ENCODE measurements at places on chromosomes 7 and 10.

GRCh38 chr7:158648787-158649186, 55.8 kb downstream of the NCAPG2 start:
- peak; percentile 42 for DNase-seq

DNA sequence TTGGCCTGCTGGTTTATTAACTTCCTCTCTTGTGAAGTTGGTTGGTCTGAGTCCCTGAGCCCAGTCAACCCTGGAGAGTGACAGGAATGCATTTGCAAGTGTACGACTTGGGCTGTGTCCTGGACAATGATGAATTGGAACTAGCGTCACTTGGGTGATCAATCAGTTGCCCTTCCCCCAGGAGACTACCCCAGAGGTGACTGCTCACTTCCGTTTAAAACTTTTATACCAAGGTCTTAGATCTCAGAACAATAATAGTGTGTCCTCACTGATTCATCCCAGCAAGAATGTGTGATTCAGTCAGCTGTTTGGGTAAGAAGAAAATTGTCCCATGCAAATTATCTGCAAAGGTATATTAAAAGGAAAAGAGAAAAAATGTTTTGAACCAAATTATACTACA, 102.9 kb upstream of the ARMC3 start:
- DNase-seq, result peak; percentile 70

GRCh38 chr10:77350711-77351119, 286.9 kb downstream of the KCNMA1 start:
- DNase-seq, result peak; percentile 100

- peak; percentile 72 for DNase-seq
Measured at GRCh38 chr7:41693150-41693997, 9.5 kb downstream of the INHBA start.

GRCh38 chr10:69464801-69465401, 13.6 kb downstream of the TSPAN15 start:
- no peak for DNase-seq

GRCh38 chr7:100016215-100016901, 962 bp downstream of the ZKSCAN1 start:
- DNase-seq, result peak; percentile 27

DNA sequence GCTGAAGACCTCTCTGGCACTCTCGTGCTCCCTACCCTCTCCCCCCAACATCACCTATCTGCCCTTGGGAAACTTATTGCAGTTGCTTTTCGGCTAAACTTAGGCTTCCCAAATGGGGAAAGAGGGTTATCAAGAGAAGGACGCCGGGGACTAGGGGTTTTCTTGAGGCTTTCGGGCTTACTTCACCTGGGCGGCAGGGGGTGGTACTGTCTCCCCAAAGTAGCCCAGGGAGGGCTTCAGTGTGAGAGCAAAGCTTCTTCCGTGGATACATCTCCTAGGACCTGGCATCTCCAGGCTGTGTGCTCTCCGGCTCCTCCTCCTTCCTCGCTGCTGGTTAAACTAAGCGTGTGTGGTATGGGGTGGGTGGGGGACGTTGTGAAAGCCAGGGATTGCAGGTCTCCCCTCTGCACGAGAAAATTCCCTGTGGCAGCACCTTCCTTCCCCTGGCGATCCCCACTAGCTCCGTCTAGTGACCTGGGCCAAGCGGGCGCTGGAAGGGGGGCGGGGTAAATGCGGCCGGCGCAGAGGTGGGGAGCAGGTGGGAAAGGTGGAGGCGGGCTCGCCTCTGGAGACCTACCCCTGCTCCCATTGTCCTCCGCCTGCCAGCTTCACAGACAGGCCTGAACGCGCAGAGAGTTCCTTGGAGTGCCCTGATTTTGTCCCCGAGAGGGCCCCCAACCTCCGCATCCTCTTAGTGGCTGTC, 1.1 kb downstream of the PLXDC2 start:
- no peak for DNase-seq

All from fibroblast of mammary gland (primary cell).